ENCODE measurements at places on chromosomes 11 and 22.

DNA sequence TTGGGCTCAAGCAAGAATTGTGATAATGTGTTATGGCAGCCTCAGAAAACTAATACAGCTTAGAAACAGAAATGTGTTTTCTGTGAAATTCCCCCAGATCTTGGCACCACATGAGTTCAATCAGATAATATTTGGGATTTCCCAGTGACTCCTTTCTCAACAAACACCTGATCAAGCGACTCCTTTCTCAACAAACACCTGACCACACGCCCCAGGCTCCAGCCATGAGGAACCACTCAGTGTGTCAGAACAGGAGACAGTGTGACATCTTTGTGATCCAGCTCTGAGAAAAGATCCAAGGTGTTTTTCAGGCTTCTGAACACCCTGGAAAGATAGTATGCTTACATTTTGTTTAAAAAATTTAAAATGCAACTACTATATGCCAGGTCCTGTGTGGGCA, 1.9 kb upstream of the UVRAG start:
- no peaks in the 10 kb centered on the region for H3K36me3 ChIP-seq
- no peak for DNase-seq
- H3K4me1 ChIP-seq: peaks cover 23% of the 10 kb centered on the region
- no peaks in the 10 kb centered on the region for H3K27me3 ChIP-seq
- no peak overlapping the region for H3K4me3 ChIP-seq

DNA sequence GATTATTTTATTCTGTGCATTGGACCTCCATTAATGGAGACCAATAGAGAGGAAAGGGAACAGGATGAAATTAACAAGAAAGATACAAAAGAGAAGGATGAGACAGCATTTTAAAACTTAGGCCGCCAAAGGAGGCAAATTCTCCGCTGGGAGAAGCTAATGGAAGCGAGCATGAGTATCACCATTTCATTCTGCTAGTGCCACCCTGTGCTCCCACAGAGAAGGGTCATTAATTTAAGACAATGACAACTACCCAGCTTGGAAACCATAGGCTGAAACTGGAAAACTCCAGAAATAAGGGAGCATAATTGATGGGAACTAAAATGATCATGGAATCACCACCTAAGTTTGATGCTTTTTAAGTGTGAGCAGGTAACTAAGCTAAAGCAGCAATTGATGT, 69.2 kb downstream of the SLC36A4 start:
- H3K4me3 ChIP-seq: no peak overlapping the region
- no peaks in the 10 kb centered on the region for H3K4me1 ChIP-seq

DNA sequence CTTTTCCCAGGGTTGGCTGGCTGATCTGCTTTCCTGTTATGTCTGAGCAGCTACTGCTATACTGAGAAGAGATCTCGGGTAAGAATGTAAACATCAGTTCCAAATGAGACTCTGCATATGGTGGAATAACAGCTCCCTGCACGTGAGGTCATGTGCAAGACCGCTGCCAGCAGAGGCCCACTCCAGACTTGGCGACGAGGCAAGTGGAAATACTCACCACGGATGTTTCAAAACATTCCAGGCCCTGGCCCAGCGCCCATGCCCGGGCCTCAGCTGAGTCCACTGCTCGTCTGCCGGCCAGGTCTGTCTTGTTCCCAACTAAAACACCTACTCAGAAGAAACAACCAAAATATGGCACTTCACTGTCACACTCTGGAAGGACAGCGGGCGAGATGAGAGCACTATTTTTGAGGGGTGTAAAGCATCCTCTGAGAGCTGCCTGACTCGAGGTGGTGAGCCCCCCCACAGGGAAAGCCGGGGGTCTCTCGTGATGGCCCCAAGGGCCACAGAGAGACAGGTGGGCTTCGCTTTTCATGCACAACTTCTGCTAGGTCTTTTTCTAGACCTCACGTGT, 13.1 kb downstream of the IFT27 start:
- H3K4me1 ChIP-seq: no peaks in the 10 kb centered on the region
- no peak overlapping the region for H3K4me3 ChIP-seq
- no peak overlapping the region for H3K27ac ChIP-seq
- no peaks in the 10 kb centered on the region for H3K36me3 ChIP-seq
- DNase-seq: no peak

- H3K27me3 ChIP-seq: no peaks in the 10 kb centered on the region
- DNase-seq: no peak
- no peak overlapping the region for H3K27ac ChIP-seq
- no peaks in the 10 kb centered on the region for H3K36me3 ChIP-seq
- H3K4me3 ChIP-seq: no peak overlapping the region
These were observed 1144.5 kb upstream of the CCDC90B start for GRCh38 chr11:84430661-84431060.

DNA sequence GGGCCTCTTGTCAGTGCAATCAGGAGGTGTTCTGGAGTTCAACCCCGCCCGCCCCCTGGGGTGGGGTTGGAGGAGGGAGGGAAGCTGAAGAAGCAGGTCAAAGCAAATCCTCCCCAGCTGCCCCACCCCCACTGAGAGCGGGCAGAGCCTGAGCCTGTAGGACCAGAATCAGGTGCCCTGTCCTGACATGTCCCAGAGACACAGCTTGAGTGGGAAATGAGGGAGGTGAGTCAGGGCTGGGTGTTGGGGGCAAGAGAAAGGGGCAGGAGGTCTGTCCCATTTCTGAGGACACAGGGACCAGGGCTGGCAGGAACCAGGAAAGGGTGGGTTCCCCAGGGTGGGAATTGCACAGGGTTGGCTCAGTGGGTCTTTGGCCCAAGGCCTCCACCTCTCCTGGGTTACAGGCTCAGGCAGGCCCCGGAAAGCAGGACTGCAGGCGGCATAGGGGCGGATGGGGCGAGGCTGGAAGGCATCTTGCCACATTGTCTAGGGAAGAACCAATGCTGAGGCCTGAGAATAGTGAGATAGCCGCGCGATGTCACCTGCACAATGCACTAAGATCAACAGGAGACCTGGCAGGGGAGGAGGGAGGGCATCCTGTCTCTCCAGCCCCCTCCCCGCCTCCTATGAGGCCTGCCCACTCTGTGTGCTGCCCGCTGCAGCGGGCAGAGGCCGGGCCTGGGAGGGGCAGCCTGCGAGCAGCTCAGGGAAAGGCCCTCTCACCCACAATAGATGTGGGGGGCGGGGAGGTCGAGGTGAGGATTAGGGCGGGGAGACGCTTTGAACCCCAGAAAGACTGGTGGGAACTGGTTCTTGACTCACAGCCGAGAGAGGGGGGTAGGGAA, 32.4 kb downstream of the NECTIN1 start:
- H3K27me3 ChIP-seq: no peaks in the 10 kb centered on the region
- peaks cover 29% of the 10 kb centered on the region for H3K4me1 ChIP-seq
- no peak overlapping the region for H3K4me3 ChIP-seq
- DNase-seq: no peak

- no peaks in the 10 kb centered on the region for H3K4me1 ChIP-seq
- H3K4me3 ChIP-seq: no peak overlapping the region
- no peaks in the 10 kb centered on the region for H3K36me3 ChIP-seq
- no peak overlapping the region for H3K27ac ChIP-seq
These were observed 47.6 kb upstream of the OR8B8 start for GRCh38 chr11:124493016-124493655.

GRCh38 chr22:21029486-21030025, 2.8 kb downstream of the SLC7A4 start:
- no peaks in the 10 kb centered on the region for H3K36me3 ChIP-seq
- H3K27ac ChIP-seq: no peak overlapping the region
- H3K4me1 ChIP-seq: peaks cover 15% of the 10 kb centered on the region
- H3K4me3 ChIP-seq: no peak overlapping the region
- DNase-seq: no peak

DNA sequence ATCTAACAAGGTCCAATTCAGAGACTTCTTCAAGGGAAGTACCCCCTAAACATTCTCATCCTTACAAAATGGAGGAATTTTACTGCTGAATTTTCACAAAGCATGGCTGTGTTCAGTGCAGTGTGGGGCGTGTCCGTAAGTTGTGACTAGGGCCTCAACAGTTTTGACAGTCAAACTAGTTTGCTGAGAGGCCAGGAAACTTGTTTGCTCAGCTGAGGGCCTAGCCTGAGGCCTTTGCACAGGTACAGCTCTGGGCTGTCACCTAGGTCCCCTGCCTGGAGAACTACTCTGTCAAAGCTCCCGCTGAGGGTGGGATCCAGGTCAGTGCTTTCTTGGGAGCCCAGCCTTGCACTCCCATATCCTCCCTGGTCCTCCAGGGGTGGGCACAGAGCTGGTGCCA, 27.9 kb downstream of the TCP11L1 start:
- H3K4me1 ChIP-seq: no peaks in the 10 kb centered on the region
- no peak overlapping the region for H3K27ac ChIP-seq
- DNase-seq: no peak
- peaks cover 95% of the 10 kb centered on the region for H3K36me3 ChIP-seq
- H3K4me3 ChIP-seq: no peak overlapping the region

DNA sequence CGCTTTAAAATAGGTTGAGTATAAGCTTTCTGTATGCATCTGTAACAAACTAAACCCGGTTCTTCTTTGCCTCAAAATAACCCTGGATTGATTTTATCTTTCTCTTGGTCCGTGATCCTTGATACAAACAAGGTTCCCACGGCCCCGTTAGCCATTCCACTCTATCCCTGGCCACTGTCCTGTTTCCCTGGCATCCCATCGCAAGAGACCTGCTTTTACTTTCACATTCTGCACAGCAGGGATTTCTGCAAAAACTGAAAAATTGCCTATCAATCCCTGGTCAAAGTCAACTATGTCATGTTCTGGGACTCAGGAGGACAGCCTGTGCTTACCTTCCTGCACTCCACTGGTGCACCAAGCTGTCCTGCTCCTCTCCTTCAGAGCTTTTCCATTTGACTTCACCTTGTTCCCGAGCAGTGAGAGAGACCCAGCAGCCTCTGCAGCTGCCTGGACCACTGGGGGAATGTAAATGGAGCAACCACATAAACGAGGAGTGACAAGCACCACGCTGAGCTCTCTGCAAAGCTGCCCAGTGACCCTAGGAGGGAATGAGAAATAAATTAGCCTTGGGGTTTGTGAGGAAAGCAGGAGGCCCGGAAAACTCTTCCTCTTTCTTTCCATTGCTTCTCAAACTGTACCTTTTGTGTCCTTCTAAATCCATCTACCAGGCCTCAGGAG, 175.9 kb downstream of the NTM start:
- no peak overlapping the region for H3K4me3 ChIP-seq
- no peaks in the 10 kb centered on the region for H3K36me3 ChIP-seq
- H3K4me1 ChIP-seq: no peaks in the 10 kb centered on the region
- peaks cover 2% of the 10 kb centered on the region for H3K27me3 ChIP-seq

DNA sequence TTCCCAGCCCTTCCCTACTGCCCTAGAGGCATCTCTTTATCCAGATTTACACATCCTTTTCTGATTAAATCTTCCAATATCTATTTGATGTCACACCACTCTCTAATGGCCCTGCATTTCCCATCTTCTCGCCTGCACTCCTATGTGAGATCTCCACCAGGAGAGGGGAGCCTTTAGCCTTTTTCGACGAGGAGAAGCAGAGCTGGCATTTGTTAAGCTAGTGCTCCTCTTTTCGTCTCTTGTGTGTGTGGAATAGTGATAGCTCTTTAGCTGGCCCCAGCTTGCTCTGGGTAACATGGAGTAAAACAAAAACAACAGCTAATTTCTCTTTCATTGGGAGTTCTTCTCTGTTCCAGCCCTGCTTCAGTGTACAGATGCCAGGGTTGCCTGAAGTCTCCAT, 536.5 kb downstream of the NTM start:
- DNase-seq: no peak
- no peaks in the 10 kb centered on the region for H3K36me3 ChIP-seq
- H3K4me3 ChIP-seq: no peak overlapping the region
- H3K27me3 ChIP-seq: no peaks in the 10 kb centered on the region
- peaks cover 7% of the 10 kb centered on the region for H3K4me1 ChIP-seq

GRCh38 chr22:23410411-23410810, 169.7 kb downstream of the IGLL1 start:
- no peaks in the 10 kb centered on the region for H3K4me1 ChIP-seq
- H3K36me3 ChIP-seq: no peaks in the 10 kb centered on the region
- H3K27ac ChIP-seq: no peak overlapping the region
- DNase-seq: no peak

DNA sequence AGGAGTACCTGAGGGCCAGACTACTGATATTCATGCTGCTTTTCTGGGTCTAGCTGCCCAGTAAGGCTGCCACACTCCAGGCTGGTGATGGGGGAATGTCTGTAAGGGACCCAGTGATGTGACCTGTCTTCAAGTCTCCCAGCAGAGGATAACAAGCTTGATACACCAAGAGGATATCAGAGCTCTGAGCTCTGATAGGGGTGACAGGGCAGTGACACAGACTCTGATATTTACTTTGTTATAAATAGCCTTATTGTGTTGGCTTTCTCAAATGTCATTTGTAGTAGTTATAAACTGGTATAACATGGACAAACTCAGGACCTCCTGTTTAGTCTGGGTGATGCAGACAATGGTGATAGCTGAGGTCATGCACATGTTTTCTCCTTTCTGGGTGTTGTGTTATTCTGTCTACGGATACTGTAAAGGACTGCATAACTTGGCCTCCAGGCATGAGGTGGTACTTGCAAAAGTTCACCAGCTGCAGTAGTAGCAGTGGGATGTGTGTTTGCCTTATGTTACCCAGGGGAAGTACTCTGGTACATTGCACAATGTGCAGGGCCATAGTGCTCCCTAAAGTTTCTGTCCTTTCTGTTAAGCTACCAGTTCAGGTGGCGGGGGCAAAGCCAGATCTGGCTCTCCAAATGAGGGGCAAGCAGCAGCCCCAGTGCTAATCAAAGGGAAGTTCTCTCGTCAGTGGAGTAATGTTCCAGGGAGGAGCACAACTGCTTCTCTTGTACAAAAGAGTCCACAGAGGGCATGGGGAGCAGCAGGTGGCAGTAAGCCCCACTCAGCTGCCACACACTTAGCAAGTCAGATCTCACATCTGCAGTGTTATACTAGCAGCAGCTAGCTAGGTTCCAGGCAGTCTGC, 812.2 kb downstream of the JRKL start:
- no peak overlapping the region for H3K4me3 ChIP-seq
- DNase-seq: no peak
- no peak overlapping the region for H3K27ac ChIP-seq
- H3K36me3 ChIP-seq: no peaks in the 10 kb centered on the region

DNA sequence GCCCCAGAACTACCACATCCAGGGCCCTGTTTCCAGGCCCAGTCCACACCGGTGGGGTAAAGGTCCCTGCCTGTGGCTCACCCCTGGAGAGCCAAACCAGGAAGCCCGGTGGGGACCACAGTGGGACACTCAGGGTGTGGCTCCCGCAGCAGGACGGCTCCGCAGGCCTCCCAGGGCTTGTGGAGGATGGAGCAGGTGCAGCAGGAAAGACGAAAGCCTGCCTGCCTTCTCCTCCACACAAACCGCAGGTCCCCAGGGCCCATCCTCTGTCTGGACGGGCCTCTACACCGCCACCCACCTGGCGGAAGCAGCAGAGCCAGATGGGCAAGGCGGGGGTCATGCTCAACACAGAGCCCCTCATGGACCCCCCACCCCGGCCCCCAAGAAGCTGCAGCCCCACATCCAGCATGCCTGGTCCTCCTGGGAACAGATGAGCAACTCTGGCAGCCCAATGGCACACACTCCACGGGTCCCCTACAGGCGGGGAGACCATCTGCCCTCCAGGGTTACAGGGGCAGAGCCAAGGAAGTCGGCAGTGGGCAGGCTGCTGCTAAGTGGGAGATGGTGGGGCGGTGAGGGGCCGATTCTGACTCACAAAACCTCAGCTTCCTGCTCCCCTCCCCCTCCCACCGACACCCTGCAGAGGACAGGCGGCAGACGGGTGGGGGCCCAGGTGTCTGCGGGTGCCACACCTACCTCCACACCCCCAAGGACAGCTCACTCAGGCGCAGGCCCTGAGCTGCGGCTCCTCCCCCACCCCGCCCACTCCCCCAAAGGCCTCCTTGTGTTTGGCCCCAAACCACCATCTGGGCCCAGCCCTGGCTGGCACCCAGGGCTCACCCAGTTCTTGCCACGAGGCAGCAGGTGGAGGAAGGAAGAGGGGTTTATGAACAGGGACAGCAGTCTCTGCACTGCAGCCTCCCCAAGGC, 5.2 kb downstream of the SBF1 start:
- H3K36me3 ChIP-seq: peaks cover 32% of the 10 kb centered on the region
- H3K27ac ChIP-seq: no peak overlapping the region
- H3K4me3 ChIP-seq: no peak overlapping the region
- H3K27me3 ChIP-seq: no peaks in the 10 kb centered on the region
- DNase-seq: no peak
